Activated T-helper 1 cell treated with anti-CD3 and anti-CD28 coated beads, Interleukin-2, amount 50 U/mL, for 16 hours (primary cell): ENCODE measurements at places on chromosomes 5 and 9.

DNA sequence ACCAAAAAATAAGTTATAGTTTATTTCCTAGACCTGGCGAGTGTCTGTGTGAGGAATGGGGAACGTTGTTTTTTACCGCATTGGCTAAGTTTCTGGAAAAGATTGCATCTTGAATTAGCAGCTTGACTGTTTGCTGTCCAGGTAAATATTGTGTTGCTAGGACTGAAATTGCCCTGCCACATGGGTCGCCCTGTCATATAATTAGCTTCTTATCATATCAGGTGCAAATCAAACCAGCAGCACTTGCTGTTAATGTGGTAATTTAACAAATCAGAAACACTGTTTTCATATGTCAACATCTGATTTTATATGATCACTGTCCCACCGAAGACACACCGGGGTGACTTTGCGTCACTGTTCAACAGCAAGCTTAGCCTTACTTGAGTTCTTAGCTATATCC is 63.7 kb upstream of the ZNF622 start:
- no peak for DNase-seq

DNA sequence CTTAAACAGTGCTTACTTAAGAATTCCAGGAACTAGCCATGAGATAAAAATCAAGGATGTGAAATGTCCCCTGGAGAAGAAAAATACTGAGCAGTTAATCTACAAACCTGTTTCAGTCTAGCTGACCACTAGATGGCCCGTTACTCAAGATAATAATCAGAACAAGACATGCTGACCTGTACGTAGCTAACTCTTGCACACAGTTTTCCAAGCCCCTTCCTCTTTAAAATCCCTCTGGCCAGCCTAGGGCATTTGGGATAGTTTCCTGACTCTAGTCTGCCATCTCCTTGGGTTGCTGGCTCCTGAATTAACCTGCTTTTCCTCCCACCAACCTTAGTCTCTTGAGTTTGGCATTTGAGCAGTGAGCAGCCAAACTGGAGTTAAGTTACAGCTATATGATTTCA is 59.2 kb upstream of the TRAF1 start:
- DNase-seq, result no peak

DNA sequence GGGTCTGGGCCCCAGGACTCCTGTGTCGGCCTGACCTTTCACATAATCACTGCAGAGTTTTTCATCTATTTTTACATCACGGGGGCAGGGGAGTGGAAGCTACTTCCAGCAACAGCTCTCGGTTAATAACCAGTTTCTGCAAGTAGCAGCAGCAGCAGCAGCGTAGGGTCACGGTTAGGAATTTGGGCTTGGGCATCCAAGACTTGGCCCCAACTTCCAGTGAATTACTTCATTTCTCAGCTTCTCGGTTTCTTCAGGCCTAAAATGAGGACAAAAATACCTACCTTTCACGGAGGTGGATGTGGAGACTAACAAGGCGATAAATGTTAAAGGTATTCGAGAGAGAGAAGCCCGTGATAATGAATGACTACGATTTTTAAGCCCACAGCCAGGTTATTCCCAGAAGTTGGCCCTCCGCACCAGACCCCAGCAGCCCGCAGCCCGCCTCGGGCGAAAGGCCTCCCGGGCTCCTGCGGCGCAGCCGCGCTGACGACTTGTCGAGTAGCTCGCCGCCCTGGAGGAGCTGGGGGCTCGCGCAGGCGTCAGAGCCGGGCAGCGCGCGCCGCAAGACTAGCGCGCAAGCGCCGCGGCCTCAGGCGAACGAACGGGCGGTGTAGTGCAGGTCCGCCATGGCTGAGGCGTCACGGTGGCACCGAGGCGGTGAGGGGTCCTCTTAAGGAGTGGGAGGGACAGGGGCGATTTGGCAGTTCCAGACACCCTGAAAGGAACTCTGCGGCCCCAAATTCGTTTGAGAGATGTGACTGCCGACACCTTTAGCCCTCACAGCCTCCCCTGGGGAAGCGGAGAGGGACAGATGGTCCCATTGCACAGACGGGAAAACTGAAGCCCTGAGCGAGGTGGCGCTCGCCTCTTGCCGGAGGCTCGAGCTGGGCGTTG is at the start of gene PKD2L2:
Gene PKD2L2 (plus strand): TSS at position 595 of the 897 bp plus-strand sequence. CDS start 35 bp downstream, at position 630.
- DNase-seq, result peak; percentile 50

GRCh38 chr5:31393126-31393525 is 138.8 kb downstream of the DROSHA start:
- DNase-seq, result no peak

- DNase-seq, result no peak
These were observed 7.5 kb downstream of the TDRD7 start for GRCh38 chr9:97419309-97419867.

DNA sequence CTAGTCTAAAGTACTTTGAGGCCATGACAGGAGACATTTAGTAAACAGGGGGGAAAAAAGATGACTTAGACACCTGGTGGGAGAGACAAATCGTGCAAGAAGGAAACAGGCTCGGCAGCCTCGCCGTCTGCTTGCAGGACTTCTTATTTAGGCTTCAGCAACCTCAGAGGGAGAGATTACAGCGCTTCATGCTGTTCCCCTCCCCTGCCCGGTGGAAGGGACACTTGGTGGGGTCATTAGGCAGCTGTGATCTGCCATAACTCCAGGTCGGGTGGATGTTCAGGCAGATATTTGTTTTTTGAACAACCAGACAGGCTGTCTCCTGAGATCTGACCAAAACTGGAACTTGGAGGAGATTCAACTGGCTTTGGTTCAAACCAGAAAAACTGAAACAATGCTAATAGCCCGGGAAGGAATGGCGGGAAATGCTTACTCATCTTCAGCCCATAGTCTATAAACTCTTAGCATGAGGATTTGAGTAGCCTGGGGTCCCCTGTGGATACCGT is 38.1 kb upstream of the CD180 start:
- DNase-seq, result no peak

GRCh38 chr9:127642082-127642740 is 30.1 kb downstream of the STXBP1 start:
- DNase-seq, result no peak
